GM03348 (cell line): ENCODE measurements at places on chromosomes 1 and 21.
A peak's percentile ranks its signal among the peaks of the same experiment; 100 is the strongest.

GRCh38 chr1:182383934-182384333 is 7.7 kb downstream of the GLUL start:
- no peak for DNase-seq

- DNase-seq: no peak
These were observed 12.2 kb downstream of the SLC35F3 start for GRCh38 chr1:233916706-233917105.

DNA sequence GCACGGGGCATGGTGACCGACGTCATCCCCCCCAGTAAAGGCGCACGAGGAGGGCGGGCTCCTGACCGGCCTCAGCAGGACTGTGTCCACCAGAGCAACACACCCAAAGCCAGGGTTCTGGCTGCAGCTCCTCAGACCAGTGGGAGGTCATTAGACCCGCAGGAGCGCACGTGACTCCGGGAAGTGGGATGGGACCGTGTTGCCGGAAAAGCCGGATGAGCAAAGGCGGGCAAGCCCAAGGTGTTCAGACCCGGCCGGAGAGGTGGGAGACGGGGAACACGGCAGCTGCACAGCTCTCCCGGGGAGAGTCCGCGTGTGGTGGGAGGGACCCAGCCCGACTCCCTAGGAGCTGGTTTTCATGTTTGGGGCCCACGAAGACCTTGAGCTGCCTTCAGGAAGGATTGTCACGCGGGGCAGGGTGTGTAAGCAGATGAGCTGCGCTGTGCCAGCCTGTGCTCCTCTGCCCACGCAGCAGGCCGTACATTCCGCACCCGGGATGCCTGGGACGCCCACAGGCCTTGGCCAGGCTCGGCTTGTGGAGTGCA is 20.6 kb upstream of the TRAPPC10 start:
- DNase-seq: no peak

- DNase-seq: no peak
These were observed 15.5 kb downstream of the SLC2A1 start for GRCh38 chr1:42943166-42943565.

- DNase-seq: no peak
These were observed 93.9 kb downstream of the MATN1 start for GRCh38 chr1:30629501-30629900.

DNA sequence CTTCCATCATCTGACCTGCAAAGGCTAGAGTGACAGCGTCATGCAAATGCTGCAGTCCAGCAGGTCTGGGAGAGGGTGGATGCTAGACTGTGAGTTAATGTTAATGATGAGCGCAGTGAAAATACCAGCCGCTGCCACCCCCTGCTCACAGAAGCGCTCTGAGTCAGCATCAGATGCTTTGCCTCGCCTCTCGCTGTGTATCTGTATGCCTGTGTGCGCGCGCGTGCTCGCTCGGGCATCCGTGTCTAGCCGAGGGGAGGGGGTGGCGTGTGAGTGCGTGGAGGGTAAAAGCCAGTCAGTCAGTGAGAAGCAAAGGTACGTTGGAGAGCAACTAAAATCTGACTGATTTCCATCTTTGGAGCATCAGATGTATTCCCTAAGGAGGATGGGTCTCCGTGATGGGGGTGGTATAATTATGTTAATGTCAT is 858.7 kb downstream of the USP25 start:
- peak; percentile 84 for DNase-seq

GRCh38 chr1:193456811-193457280 is 270.4 kb upstream of the B3GALT2 start:
- no peak for DNase-seq

DNA sequence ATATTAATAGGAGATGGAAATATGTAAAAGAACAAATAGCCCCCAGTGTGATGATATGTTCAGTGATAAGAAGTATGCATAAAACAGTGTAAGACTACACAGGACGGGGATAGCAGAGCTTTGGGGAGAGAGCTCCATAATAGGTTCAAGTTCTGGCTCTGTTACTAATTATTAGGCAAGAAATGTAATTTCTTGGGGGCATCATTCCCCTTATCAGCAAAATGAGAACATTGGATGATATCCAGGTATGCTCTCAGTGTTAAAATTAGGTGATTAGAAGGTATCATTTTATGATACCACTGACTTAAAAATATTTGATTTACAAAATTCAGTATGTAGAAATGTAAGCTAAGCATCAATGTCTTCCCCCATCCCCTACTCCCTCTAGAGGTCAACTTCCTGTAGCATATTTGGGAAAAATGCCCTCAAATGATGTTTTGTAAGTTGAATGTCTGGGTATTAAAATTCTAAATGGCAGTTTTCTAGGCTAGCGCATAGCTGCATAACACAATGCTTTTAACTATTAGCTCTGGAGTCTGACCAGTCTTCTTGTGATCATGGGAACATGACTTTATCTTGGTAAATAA is 585.7 kb upstream of the CAMK1G start:
- peak; percentile 26 for DNase-seq

- DNase-seq: no peak
These were observed 105.3 kb downstream of the BCAR3 start for GRCh38 chr1:93576346-93576745.

GRCh38 chr1:21742578-21742977 is 40.4 kb downstream of the USP48 start:
- DNase-seq: no peak

DNA sequence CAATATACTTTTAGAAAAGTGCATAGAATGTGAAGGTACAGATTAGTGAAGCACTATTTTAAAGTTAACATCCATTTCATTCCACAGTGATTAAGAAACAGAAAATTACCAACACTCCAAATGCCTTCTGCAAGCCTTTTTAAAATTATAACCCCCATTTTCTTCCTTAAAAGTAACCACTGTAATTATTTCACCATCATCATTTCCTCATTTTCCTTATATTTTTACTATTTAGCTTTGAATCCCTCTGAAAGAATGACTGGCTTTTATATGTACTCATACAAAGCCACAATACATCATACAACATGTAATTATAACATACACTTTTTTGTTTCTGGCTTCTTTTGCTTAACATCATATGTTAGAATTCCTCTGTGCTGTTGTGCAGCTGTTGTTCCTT is 6.5 kb upstream of the NEGR1 start:
- no peak for DNase-seq

GRCh38 chr1:208351838-208352237 is 107.7 kb upstream of the PLXNA2 start:
- DNase-seq: no peak

DNA sequence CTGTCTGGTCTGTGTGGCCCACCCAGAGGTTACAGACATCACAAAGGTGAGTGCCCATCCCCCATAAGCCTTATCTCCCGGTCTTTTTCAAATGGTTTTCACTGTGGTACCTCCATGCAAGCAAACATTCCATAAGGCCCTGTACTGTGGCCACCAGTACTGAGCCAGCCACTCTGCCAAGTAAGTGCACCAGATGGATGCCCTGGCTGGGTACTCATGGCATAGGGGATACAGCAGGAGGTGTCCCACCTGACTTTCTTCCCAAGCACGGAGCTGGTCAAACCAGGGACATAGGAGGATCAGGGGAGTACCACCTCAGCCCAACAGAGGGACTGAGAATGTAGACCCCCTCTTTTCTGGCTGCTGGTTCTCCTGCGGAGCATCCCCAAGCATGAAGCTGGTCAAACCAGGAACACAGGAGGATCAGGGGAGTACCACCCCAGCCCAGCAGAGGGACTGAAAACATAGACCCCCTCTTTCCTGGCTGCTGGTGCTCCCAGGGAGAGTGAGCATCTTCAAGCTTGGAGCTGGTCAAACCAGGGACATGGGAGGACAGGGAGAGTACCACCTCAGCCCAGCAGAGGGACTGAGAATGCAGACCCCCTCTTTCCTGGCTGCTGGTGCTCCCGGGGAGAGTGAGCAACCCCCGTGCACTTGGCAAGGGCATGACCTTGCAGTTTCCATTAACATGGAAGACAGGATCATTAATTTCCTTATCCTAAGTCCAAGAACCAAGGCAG is 81.8 kb upstream of the KLHDC7A start:
- no peak for DNase-seq

DNA sequence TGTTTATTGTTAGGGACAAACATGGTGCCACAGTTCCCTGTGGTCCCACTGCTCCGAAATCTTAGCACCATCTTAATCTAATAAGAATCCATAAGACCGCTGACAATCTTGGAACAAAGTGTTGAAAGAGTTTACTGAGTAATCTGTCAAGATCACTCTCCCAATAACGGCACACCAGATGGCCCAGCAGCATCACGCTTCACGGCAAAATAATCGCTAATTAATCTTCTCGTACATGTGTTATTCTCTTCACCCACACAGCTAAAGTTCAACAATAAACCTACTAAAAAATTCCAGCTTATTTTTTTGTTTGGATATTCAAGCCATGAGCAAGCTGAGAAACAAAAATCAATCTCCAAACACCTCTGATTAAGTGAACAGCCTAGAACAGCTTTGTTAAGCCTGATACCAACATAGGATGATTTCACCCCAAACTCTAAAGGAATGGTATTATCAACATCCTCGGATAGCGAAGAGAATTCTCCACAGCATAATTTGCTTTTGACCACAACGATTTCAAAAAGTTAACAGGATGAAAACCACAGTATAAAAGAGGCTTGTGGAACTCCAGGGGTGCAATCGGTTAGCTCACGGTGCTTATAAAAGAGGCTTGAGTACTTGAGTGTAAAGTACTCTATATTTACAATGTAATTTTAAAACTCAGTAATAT is 329.9 kb upstream of the GREM2 start:
- DNase-seq: no peak

- peak; percentile 75 for DNase-seq
These were observed 150.1 kb upstream of the FGGY start for GRCh38 chr1:59146651-59147358.

- DNase-seq: no peak
These were observed 85.8 kb downstream of the GPR161 start for GRCh38 chr1:168050880-168051279.

GRCh38 chr1:70486676-70487458 is 75.8 kb downstream of the CTH start:
- DNase-seq: peak; percentile 89

- peak; percentile 9 for DNase-seq
These were observed 76.6 kb upstream of the GUCA2A start for GRCh38 chr1:42240966-42241755.

DNA sequence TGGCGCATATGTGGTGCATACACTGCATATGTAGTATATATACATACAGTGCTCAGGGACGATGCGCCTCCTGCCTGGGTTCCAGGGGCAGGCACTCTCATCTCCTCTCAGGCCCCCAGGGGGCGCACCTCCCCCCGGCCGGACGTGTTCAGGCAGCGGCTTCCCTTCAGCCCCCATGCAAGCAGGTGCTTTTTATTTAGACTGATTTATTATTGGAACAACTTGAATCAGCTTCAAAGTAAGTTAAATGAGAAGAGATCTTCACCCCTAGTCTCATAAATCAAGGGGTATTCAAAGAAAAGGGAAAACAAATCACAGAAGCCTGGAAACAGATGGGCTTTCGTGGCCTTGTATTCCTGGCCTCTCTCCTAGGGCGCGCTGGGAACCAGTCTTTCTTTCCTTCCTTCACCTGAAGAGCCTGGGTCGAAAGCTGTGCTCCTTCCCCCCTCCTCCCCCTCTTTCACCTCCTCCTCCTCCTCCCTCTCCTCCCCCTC is 64.6 kb downstream of the UBIAD1 start:
- peak; percentile 76 for DNase-seq

GRCh38 chr21:43958364-43959158 is 53.5 kb upstream of the TRAPPC10 start:
- no peak for DNase-seq

- DNase-seq: no peak
These were observed 77.5 kb downstream of the UCK2 start for GRCh38 chr1:165904948-165905347.

DNA sequence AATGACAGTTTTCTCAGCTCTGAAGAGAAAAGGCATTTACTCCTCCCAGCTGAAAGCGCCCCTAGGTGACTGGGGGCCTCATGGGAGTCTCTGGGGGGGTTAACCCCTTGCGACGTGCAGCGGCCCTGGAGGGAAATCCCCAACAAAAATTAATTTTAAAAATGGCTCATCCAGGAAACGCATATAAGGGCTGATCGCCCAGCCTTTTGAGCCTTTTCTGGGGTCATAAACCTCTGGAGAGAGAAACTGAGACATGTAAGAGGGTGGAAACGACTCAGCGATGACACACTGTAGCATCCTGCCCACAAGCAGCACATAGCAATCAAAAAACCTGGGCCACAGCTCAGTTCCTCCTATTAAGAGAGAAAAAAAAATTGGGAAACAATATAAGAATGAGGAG is 20.4 kb upstream of the HPDL start:
- DNase-seq: no peak

DNA sequence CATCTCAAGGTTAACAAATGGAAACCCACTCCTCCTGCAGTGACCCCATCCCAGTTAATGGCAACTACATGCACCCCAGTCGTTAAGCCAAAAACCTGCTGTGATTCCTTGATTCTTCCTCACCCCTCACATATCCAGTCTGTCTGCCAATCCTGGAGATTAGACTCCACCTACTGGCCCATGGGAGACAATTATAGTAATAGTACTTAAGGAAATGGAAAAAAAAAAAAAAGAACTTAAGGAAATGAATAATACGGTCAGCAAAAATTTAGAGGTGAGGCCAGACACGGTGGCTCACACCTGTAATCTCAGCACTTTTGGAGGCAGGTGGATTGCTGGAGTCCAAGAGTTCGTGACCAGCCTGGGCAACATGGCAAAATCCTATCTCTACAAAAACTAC is 7.0 kb downstream of the NOL9 start:
- DNase-seq: no peak

- no peak for DNase-seq
These were observed 146.4 kb upstream of the ARHGEF16 start for GRCh38 chr1:3308053-3308452.

GRCh38 chr1:236122176-236122575 is 20.2 kb upstream of the GPR137B start:
- no peak for DNase-seq

GRCh38 chr1:196437671-196438070 is 170.6 kb downstream of the KCNT2 start:
- DNase-seq: no peak

DNA sequence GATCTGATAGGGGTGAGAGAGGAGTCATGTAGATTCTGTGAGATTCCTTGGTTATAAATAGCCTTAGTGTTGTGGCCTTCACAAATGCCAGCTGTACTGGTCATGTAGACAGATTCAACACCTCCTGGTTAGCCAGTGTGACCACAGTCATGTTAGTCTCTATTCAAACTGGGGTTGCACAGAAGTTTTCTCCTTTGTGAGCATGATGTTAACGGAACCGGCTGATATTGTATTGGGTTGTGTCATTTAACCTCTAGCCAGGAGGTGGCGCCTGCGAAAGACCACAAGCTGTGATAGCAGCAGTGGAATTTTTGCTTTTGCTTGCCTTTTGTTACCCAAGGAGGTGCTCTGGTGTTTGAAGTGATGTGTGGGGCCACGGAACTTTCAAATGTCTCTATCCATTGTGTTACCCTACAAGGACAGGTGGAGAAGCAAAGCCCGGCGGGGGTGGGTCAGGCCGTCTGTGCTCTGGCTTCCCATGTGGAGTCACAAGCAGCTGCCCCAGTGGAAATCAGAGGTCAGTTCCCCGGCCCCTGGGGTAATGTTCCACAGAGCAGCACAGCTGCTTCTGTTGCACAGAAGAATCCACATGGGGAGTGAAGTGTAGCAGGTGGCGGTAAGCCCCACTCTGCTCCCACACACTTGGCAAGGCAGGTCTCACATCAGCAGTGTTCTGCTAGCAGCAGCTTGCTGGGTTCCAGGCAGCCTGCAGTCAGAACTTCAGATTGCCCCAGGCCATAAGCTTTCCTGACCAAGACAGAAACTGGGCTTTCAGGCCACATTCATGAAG is 112.6 kb downstream of the ADAMTS1 start:
- DNase-seq: peak; percentile 58

GRCh38 chr1:178263341-178263740 is 169.4 kb downstream of the RASAL2 start:
- DNase-seq: peak; percentile 14
